Nephron progenitor cell (in vitro differentiated cells): ENCODE measurements at places on chromosomes 5 and 9.

- DNase-seq, result no peak
Measured at GRCh38 chr9:123417289-123418051, 61.5 kb downstream of the CRB2 start.

- DNase-seq, result no peak
Measured at GRCh38 chr5:59558501-59558900, 335.0 kb downstream of the PDE4D start.

GRCh38 chr9:120393386-120394057 lies 186.4 kb downstream of the CDK5RAP2 start:
- DNase-seq, result no peak

DNA sequence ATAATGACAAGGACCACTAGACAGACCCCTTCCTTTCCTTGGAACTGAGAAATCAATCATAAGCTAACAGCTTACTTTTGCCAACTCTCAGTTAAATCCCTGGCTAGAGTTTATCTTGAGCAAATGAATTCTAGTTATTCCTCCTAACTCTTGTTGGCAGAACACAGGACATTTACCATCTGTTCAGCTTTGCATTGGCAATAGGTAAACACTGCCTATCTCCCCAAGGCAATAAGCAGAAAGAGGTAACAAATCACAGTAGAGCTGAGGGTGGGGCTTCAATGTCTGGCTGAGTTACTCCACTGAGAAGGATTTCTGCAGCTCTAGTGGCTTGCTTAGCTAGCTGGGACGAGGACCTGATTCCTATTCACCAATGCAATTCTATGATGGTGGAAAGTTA lies 503.3 kb upstream of the GRIA1 start:
- DNase-seq, result no peak

- no peak for DNase-seq
Measured at GRCh38 chr5:21646469-21646868, 1206.7 kb downstream of the CDH12 start.

DNA sequence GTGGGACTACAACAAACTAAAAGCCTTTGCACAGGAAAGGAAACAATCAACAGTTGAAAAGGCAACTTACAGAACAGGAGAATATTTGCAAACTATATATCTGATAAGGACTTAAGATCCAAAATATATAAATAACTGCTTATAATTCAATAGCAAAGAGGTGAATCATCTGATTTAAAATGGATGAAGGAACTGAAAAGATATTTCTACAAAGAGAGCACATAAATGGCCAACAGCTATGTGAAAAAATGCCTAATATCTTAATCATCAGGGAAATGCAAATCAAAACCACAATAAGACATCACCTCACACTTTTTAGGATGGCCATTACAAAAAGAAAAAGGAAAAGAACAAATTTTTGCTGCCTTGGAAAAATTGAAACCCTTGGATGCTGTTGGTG lies 100.4 kb downstream of the LURAP1L start:
- DNase-seq, result no peak

DNA sequence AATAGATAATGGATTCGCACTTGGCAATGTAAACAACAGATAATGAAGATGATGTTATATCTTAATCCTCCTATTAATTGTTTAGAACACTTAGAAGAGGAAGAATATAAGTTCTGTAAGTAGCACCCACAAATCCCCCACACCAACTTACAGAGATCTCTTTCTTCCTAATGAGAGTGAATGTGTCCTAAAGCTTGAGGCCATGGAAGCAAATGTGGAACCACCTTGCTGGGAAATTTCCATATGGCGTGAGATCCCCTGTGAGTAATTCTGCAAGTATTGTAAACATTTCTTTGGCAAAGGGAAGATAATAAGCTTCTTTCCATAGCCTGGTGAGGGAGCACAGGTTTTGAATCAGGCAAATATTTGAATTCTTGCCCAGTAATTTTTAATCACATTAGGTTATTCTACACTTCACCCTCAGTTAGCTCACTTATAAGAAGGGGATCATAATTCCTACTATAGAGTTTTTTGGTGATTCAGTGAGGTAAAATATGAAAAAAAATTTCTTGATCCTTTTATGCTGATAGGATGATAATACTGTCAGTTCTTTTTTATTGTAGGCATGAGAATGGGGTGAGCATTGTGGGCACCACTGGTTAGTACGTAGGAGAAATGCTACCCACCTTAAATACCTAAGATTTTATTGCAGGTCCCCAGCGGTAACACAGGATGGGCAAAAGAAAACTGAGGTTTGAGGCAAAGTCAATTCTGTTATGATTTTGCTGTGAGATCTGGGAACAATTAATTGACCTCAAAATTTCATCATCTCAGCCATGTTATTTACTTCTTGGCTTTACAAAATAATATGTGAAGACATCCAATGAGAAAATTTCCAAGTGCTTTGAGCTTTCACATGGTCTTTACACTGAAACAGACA lies 574.8 kb downstream of the PSAT1 start:
- no peak for DNase-seq

DNA sequence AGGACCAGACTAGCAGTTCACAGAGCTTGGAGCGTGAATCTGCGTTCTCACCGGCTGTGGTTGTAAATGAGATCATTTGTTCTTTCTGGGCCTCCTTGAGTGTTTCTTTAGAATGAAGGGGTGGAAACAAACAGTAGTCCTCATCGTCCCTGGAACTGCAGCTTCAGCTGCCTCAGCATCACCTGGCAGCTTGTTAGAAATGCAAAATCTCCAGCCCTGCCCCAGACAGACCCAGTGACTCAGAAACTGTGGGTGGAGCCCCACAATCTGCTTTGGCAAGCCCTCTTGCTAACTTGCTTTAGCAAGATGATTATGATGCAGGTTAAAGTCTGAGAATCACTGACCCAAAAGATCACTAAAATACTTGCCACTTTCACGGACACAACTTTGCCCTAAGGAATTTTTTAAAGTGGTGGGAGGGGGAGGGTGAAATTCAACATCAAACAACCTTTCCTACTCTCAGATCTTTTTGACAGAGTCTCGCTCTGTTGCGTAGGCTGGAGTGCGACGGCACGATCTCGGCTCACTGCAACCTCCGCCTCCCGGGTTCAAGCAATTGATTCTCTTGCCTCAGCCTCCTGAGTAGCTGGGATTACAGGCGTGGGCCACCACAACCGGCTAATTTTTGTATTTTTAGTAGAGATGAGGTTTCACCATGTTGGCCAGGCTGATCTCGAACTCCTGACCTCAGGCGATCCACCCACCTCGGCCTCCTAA lies 86.0 kb downstream of the BRINP1 start:
- DNase-seq, result peak; percentile 9

- no peak for DNase-seq
Measured at GRCh38 chr5:33891446-33891787, 373 bp downstream of the ADAMTS12 start.

DNA sequence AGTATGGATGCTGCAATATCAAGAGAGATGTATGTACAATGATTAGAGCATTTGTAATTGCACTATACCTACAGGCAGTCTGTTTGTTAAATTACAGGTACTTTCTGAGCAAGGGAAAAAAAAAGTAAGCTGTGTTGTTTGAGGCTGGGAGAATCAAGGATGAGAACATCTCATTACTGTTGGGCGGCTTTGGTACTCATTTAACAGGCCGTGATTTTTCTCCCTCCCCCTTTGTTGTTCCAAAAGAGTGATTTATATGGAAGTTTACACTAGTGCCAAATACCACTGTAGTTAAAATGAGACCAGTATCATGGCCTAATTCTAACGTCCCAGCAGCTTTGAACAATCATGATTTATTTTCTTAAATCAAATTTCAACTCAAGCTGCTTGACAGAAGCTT lies 71.2 kb upstream of the GNA14 start:
- DNase-seq, result no peak

DNA sequence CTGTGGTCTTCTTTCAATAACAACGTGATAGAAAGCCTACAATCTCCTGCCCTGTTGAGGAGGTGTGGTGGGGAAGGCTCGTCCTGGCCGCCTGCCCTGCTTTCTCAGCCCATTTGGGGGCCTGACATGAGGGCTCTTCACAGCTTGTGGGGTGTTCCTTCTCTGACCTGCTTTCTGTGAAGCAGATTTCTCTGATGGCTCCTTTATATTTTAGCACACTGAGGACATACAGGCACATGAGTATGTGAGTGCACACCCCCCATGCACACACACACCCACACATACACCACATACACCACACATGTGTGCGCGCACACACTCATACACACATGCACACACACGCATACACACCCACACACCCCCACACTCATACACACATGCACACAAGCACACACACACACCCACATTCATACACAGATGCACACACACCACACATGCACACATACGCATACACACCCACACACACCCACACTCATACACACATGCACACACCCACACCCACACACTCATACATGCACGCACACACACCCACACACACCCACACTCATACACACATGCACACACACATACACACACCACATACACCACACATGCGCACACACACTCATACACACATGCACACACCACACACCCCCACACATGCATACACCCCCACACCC lies 117.5 kb downstream of the COL5A1 start:
- DNase-seq, result no peak

- no peak for DNase-seq
Measured at GRCh38 chr9:19117039-19117716, 10.1 kb downstream of the PLIN2 start.

GRCh38 chr5:127580731-127581130 lies 63.3 kb downstream of the PRRC1 start:
- no peak for DNase-seq

GRCh38 chr9:17742067-17742466 lies 163.2 kb downstream of the SH3GL2 start:
- DNase-seq, result no peak

GRCh38 chr5:66247176-66247960 lies 103.3 kb downstream of the SREK1 start:
- no peak for DNase-seq

DNA sequence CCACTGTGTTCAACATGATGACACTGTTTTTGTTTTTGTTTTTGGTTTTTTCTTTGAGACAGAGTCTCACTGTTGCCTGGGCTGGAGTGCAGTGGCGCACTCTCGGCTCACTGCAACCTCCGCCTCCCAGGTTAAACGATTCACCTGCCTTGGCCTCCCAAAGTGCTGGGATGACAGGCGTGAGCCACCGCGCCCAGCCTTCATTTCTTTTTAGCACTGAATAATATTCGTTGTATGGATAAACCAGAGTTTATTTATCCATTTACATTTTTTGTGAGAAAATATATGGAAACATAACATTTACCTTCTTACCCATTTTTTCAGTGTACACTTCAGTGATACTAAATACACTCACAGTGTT lies 4.2 kb downstream of the CARD19 start:
- no peak for DNase-seq

DNA sequence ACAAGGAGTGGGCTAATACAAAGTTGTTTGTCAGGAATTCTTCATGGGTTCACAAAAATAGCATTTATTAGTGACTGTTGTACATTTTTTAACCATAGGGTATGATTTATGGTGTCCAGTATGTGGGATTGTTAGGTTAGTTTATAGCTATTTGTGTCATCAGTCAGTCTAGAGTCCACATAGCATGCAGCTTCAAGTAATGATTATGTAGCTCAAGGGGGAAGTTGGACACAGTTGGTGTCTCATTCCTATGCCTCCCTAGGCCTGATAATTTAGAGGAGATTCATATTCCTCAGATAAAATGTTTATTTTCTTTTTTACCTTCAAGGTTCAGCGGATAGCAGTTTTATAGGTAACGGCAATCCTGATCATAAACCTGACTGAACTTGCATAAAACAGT lies 153.8 kb downstream of the OXCT1 start:
- no peak for DNase-seq

DNA sequence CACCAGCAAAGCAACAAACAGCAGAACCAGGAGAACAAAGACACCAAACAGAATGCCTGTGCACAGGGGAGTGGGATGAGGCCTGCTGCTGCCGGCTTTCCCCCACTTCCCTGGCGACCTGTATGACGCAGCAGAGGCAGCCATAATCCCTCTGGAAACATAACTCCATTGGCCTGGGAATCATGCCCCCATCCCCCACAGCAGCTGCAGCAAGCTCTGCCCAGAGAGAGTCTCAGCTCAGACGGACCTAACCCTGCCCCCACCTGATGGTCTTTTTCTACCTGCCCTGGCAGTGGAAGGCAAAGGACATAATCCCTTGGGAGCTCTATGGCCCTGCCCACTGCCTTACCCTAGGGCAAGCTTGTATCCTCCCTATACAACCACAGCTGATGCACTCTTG lies 81.8 kb upstream of the FANCC start:
- DNase-seq, result no peak

DNA sequence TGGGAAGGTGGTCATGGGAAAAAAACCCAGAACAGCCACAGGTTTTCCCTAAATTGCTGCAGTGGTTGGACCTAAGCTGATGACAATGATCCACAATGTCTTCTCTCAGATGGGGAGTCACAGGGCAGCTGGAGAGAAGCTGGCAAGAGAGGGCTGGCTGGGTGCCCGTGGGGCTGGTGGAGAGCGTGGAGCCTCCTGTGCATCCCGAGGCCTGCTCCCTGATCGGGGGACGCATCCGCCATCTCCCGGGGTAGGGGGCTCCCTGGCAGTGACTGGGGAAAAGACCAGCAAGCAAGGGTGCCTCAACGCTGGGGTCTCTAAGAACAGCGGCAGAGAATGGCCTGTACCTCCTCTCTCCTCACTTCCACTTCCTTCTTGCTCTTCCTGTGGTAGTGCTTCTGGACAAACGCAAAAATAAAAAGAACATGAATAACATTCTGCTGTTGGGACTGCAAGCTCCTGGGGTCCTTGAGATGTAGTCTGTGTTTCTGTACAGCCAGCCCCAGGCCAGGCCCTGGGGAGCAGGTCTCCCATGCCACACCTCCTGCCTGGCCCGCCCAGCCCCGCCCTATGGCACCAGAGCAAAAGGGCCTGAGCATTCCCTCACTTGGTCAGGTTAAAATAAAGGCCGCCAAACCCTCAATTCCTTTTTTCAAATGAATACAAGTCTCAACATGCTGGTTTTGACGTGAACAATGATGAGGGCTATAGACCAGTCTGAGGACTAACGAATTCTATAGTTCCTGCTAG lies 7.0 kb upstream of the MRNIP start:
- no peak for DNase-seq

- DNase-seq, result no peak
Measured at GRCh38 chr9:137312852-137313325, 10.8 kb upstream of the NRARP start.

DNA sequence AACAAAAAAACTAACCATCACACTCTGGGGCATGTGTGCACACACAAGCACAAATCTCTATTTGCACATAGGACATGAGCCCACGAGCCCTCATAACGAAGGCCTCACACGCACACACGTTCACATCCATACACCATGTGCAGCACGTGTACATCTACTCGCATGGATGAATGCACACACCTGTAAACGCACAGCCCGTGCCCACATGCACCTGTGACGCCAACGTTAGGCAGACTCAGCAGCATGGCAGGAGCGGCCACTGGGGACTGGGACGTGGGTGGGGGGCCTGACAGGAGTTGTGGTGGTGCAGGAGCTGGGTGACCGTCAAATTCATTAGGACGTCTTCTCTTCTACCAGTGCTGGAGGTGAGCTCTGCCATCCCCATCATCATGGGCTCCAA lies 3.2 kb downstream of the SLC34A1 start:
- no peak for DNase-seq

GRCh38 chr5:57119031-57119430 lies 54.8 kb upstream of the GPBP1 start:
- DNase-seq, result no peak
